Cerebellum (tissue), 4 donors: ENCODE measurements at places on chromosomes 4 and X.
A peak's percentile ranks its signal among the peaks of the same experiment; 100 is the strongest.

GRCh38 chrX:150940844-150941495 is 42.2 kb upstream of the HMGB3 start:
- no peak for DNase-seq

DNA sequence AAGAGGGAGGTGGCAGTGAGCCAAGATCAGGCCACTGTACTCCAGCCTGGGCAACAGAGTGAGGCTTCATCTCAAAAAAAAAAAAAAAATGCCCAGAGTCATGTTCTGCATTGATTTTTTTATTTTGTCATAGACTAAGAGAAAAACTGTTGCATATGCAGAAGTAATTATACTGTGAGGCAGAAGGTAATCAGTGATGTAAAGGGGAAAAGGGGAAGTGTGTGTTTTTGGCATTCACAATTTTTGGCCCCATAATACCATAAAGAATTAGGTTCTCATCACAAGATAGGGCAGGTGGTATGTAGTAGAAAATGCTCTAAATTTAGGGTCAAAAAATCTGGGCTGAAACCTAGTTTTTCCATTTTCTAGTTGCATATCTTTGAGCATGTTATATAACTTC is 47.3 kb upstream of the GAB1 start:
- no peak for DNase-seq

- DNase-seq: no peak
Observed at GRCh38 chr4:37872310-37872988, 18.4 kb upstream of the TBC1D1 start.

DNA sequence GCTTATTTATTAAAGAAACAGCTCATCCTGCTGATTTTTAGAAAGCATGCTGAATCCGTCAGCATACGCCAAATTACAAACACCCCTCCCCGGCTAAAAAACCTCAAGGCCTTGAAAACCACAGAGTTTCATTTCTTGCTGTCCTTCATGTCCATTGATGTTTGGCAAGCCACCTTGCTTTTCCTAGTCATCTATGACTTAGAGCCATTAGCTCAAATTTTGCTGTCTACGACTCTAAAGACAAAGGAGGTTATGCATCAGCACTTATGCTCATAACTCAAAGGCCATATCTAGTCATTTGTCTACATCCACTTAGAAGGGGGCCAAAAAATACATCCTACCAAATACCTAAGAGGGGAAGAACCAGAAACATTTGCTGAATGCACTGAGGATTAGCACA is 925.1 kb downstream of the PCDH7 start:
- no peak for DNase-seq

DNA sequence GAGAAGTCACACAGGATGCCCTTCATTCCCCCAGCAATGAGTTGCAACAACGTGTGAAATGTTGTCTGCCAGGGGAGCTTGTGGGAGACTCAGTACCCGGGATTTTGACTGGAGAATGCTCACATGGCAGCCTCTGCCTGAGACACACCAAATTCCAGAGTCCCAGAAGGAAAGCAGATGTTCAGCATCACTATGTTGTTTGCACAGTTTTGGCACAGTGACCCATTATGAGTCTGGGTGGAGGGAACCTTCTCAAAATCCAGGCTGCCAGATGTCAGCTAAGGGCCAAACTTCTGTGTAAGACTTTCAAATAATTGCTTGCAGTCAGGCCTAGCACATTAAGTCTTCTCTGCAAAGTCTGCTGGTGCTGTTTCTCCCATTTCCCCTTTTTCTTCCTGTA is 1029.7 kb upstream of the TENM3 start:
- no peak for DNase-seq

- DNase-seq: no peak
Observed at GRCh38 chrX:147838465-147839131, 73.1 kb upstream of the FMR1 start.

DNA sequence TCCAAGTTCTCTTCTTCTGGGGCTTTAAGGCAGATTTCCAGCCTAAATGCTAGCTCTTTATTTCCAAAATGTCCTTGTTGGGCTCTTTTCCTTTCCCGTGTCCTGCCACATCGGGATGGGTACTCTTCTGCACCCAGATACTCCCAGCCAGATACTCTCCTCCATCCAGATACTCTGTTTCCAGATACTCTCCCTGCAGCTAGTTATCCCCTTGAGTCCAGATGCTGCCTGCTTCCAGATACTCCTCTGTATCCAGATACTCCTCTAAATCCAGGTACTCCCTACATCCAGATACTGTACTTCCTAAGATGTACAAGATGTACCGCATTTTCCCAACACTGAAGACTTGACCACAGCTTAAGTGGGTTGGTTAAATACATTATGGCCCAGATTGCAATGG is 10.5 kb upstream of the XG start:
- no peak for DNase-seq

DNA sequence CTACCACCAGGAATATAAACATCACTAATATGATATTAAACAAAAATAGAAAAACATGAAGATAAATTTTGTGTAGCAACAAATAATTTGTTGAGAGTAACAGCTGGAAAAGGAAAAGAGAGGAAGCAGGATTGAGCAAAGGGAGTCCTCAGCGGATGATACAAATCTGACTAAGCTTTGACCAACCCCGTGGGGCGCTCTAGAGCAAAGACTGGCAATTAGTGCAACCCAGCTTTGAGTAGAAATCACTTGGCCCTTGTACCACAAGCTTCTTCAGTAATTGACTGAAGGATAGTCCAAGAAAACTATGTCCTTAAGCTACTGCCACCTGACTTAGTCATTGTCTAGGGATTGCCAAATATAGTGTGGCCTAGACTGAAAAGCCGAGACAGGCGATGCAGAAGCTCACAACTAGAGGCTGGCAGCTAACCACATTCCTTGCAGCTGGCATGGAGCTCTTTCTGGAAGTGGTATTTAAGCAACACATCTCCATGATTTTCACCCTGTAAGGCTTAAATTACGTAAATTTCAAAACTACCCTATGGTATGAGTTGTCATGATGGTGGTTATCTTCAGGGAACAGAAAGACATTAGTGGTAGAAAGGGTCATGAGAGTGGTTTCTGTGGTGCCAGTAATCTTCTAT is 396.0 kb downstream of the PDGFC start:
- DNase-seq: no peak

DNA sequence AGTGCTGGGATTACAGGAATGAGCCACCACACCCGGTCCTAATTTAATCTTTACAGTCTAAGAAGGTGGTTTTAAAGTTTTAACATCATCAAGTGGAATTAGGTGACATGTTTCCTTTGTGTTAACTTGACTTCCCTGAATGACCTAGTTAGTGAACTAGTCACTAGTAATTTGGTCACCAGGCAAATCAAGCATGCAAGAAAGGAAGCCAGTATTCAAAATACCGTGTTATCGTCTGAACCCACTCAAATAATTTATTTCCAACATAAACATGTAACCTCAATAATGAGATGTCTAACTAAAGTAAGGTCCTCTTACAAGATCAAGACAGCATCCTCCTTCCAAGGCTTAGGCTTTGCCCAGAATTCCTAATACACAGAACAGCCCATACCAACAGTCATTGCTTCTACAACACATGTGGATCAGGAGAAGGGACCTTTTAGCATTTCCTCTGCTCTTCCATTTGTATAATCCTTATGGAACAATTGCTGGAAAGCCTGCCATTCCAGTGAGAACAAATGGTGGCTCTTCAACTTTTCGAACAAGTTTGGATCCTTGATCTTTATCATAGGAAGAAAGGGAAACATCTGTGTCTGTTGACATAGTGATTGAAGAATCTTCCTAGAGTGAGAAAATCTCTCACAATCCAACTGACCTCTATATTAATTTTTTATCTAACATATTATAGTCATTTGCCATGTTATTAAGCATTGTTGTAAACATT is 97.2 kb downstream of the ANXA3 start:
- DNase-seq: no peak

GRCh38 chrX:6768881-6769280 is 234.0 kb upstream of the VCX3A start:
- no peak for DNase-seq

GRCh38 chrX:150143721-150144440 is 205.6 kb upstream of the EOLA2 start:
- DNase-seq: no peak

DNA sequence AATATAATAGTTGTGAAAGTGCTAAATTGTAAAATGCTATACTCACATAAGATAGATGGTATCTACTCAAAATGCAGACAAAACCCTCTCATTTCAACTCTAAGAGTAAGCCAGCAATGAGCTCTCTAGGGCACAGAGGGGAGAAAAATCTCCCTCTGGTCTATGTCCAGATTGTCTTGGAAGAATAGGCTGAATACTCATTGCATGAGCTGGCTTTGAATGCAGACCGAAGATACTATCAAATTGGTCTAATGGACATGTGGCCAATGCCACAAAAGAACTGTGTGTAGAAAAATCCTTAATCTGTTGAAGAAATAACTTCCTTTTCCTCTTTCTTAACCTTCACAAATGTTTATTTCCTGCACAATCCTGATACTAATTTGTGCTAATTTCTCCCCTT is 3.5 kb downstream of the ZXDA start:
- DNase-seq: no peak

DNA sequence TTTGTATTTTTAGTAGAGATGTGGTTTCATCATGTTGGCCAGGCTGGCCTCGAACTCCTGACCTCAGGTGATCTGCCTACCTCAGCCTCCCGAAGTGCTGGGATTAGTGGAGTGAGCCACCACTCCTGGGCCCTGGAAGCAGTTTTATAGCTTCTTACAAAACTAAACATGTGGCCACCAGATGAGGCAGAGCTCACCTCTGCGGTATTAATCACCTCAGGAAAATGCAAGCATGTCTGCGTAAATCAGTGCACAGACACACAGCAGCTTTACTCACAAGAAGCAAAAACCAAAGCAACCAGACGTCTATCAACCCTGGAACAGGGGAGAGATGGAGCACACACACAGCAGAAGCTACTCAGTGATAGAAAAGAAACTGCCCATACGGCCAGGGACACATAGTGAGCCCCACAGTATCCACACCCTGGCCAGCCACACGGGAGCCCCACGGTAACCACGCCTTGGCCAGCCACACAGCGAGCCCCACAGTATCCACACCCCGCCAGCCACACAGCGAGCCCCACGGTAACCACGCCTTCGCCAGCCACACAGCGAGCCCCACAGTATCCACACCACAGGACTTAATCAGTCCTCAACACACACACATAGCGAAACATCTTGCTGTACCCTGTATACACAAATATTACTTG is 30.2 kb downstream of the PPP2R3B start:
- no peak for DNase-seq

DNA sequence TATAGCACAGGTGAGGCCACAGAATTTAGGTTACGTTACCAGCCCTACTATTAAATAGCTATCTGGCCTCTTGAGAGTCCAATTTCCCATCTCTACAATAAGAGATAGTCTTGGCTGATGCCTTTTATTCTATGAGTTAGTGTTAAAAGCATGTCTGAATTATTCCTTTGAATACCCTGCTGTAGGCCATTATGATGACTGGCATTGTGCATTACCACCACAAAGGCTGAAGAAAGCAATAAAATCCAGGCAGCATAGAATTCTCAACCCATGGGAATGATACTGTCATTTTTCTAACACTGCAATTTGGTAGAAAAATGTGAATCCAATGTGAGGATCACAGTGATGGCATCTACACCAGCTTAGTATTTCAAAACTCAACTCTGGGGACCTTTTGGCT is 51.4 kb downstream of the OTC start:
- DNase-seq: no peak

DNA sequence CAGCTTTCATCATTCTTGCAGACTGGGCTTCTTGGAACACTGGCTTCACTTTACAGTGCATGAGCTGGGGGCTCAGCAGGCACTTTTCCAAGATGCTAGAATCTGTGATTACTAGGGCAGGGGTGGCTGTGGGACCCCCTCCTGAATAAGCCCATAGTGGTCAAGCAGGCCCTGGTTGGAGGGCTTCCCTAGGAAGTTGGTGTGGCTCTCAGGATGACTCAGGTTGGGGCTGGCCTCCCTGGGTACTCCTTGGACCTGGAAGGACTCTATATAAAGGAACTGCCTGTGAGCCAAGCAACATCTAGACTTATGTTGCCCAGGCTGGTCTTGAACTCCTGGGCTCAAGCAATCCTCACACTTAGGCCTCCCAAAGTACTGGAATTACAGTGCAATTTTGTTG is 88.3 kb upstream of the HELT start:
- DNase-seq: no peak

- no peak for DNase-seq
Observed at GRCh38 chr4:3690551-3691152, 75.5 kb upstream of the ADRA2C start.

DNA sequence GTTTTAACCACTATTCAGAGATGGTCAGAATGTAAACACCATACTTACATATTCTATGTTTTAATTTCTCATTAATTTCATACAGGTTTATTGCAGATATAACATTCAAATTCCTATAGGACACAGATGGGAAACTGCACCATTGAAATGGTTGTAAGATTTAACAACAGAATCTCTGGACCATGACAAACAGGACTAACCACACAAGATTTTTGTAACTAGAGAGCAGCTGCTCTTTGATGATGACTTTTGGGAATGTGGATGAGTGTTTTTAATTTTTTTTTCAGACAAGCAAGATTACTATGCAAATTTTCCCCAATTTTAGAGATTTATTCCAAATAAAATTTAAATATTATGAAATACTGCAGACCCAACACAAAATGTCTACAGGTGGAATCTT is 610.2 kb downstream of the PCDH18 start:
- no peak for DNase-seq

DNA sequence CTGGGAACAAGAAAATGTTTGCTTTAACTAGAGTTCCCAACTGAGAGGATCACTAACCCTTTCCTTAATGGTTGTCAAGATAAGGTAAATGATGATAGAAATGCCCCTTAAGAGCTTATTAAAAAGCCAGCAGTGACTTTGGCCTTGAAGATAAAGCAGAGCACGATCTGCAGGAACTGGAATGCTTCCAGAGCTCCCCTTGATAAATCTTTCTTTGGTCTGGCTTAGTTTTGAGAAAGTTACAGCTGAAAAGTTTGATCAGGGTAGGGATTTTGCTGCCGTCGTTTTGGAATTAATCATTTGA is 64.0 kb downstream of the PTTG2 start:
- no peak for DNase-seq

DNA sequence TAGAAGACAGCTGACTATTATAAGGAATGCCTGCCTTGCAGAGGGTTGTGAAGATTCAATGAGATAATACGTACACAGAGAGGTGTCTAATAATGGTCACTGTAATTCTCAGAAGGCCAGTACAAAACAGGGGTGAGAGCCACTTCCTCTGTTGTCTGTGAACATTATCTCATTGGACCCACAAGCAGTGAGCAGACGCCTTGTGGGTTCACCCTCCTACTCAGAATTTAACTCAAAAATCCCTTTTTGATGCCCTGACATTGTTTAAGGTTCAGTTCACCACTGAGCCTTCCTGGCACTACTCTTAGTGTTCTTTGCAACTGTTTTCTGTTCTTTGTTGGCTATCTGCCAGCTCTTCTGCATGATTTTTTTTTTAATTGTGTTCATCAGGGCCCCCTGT is 467.4 kb downstream of the BCOR start:
- no peak for DNase-seq

DNA sequence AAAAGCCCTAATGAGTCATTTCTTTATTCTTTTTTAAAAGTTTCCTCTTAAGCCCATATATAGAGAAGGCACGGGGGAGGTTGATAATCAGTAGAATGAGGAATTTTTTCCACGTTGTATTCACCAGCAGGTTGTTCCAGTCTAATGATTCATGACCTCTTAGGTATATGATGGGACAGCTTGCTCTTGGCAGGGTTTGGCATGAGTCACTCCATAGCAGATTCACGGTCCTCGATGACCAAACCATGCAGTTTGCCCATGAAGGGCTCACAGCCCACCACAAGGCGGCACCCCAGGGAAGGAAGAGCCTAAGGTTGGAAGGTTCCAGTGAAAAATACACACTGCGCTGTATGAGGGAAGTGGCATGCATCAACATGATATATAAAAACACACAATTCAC is 623.8 kb upstream of the DIPK2B start:
- DNase-seq: peak; percentile 14

GRCh38 chrX:109880629-109881028 is 122.3 kb upstream of the TMEM164 start:
- no peak for DNase-seq
